ENCODE measurements at places on chromosomes 5 and 9.

DNA sequence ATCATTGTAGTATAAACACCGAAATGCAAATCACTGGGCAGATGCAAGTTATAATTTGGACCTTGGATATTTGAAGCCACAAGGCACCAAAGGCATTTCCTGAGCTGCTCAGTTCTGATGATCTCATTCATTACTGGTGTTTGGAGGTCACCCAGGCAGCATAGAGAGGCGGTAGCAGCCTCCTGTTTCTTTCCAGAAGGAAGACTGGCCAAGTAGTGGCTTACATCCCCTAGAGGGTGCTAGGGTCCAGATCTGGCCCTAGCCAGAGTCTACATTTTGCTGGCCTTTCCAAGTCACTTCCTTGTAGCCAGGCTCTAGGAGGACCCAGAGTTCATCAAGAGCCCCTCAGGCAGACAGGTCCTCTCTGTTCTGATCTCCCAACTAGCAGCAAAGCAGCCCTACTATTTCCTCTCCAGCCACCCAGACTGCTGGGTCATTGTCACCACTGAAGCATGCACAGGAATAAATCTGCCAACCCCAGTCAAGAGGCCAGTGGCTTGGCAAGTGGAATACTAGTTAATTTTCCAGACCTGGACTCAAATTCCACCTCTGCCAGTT, 33.4 kb upstream of the TTC1 start:
- no peak for DNase-seq

GRCh38 chr9:70438341-70438928, 24.0 kb upstream of the KLF9 start:
- peak; percentile 19 for DNase-seq

DNA sequence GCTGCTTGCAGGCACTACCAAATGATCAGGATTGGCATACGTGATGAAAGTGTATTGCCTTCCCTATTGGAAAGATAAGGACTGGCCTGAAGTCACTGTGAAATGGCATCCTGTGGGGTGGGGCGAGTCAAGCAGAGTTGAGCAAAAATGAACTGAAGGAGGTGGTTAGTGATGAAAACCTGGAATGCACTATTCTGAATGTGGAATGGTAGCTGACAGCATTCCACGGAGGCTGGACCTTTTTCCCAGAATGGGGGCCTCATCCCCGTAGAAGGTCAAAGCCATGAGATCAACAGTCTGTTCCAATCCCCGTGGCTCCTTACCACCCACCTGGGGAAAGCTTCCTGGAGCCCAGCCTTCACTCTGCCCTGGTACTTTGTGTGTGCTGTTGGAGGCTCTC, 37.7 kb downstream of the ASS1 start:
- peak; percentile 44 for DNase-seq

DNA sequence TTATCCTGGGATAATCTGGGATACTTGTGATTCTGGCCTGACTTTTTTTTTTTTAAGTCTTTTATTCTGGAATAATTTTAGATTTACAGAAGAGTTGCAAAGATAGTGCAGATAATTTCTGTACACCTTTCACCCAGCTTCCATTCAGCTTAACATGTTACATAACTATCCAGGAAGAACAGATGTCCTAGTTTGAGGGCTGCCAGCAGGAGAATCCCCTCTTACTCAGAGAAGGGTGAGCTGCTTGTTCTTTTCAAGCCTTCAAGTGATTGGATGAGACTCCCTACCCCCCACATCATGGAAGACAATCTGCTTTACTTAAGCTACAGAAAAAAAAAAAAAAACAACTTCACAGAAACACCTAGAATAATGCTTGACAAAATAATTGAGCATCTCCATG, 254.2 kb downstream of the TRIM32 start:
- no peak for DNase-seq

- DNase-seq = no peak
Measured at GRCh38 chr9:135921749-135922310, 14.5 kb upstream of the CAMSAP1 start.

GRCh38 chr5:127041571-127041970, 11.2 kb upstream of the MARCHF3 start:
- DNase-seq = no peak

- DNase-seq = no peak
Measured at GRCh38 chr5:63456279-63456678, 506.0 kb downstream of the HTR1A start.

- DNase-seq = no peak
Measured at GRCh38 chr5:88671505-88672499, 211.2 kb downstream of the MEF2C start.

DNA sequence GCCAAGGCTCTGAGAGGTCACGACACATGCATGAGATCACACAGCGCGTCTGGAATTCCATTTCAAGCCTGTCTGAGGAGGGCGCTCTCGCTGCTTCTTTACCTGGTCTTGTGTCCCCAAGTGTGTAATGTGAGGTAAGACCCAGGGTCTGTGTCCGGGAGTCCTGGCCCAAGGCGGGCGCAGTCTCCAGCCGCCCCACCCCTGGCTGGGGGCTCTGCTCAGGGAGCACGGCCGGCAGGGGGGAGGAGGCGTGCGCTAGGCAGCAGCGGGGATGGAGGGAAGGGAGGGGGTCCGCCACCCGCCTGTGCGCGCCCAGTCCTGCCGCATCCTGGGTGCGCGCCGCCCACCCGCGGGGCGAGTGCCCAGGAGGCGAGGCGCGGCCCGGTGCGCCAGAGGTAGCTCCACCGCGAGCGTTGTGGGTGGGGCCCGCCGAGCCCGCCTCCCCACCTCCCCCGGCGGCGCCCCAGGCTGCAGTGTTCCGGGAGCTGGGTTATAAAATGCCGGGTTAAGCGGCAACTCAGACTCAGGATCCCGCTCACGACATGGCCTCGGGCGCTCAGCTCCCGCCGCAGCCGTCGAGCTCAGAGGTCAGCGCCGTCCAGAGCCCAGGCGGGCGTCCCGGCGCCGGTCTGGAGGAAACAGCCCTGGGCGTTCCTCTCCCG, at the start of gene CCNI2:
CCNI2 (plus strand) TSS at position 473 of the 662 bp plus-strand sequence; CDS start at position 543, 70 bp downstream.
- no peak for DNase-seq

DNA sequence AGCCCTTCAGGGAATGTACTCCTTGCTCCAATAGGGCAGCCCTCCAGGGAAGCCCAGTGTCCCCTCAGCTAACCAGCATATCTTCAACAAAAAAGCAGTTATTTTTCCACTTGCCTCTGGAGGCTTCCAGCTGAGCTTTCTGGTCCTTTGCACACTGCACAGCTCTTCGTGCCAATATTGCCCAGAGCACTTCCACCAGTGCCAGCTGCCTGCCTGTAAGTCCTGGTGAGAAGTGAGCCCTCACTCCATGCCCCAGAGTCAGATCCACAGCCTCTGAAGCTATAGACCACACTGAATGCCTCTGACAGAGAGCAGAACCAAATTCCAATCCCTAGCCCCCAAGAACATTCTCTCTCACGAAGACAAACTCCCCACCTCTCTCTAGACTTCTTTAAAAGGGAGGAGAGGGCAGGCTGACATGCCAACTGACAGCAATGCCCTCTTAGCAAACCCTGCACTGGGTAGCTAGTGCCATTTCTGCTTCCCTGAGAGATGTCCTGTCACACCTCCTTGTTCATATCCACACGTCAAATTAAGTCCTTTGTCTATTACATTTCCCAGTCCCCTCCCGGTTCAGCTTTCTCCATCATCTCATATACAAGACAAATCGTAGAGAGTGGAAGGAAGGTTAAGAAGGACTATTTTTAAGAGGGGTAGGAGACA, 12.7 kb upstream of the HEXB start:
- DNase-seq = no peak

GRCh38 chr5:151825445-151825844, 53.7 kb downstream of the G3BP1 start:
- DNase-seq = peak; percentile 62

DNA sequence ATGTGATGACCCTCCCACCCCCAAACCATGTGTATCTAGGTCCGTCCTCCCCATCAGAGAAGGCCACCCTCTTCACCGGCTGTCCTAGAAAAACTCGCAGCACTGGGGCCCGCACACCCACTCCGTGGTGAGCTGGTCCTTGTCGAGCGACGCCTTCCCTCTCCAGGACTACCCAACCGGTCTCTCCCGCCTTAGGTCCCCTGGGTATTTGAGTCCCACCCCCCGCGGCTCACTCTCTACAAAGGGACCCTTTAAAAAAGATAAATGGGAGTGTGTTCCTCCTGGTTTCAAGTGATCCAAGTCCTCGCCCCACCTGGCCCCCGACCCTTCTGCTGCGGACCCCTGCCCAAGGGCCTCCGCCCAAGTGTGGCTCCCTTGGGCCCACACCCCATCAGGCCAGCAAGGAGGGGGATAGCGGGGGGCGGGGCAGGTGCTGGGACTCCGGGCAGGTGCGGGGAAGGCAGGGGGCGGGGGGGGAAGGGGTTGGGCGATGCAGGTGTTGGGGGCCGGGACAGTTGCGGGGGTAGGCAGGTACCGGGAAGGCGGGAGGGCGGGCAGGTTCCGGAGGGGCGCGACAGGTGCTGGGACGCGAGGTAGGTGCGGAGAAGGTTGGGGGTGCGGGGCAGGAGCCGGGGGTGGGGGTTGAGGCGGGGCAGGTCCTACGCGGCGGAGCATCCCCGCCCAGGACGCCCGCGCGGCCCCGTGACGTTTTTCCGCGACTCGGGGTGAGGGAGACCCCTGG, 970 bp upstream of the ARRDC1 start:
- no peak for DNase-seq

DNA sequence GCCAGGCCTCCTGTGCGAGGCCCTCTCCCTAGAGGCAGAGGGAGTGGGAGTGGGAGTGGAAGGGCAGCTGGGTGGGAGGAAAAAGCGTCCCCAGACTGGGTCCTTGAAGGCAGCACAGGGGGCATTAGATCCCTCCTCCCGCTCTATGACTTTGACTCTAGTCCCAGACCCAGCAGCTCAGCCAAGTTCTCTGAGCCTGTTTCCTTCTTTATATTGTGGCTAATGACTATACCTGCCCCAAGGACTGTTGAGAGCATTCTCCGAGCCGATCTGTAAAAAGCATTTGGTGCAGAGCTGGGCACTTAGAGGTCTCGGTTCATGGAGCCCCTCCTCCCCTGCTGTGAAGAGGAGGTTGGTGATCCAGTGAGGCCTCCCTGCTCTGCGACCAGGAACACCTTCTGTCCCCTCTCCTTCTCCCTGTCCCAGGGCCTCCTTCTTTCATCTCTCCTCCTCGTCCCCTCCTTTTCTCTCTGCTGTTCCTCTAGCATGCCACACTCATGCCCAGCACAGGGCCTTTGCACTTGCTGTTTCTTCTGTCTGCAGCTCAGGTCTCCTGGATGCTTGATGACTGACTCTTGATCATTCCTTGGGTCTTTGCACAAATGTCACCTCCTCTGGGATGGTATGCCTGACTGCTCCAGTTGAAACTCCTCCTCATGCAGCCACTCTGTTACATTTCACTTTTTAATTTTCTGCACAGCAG, 23.4 kb upstream of the PSD2 start:
- no peak for DNase-seq

DNA sequence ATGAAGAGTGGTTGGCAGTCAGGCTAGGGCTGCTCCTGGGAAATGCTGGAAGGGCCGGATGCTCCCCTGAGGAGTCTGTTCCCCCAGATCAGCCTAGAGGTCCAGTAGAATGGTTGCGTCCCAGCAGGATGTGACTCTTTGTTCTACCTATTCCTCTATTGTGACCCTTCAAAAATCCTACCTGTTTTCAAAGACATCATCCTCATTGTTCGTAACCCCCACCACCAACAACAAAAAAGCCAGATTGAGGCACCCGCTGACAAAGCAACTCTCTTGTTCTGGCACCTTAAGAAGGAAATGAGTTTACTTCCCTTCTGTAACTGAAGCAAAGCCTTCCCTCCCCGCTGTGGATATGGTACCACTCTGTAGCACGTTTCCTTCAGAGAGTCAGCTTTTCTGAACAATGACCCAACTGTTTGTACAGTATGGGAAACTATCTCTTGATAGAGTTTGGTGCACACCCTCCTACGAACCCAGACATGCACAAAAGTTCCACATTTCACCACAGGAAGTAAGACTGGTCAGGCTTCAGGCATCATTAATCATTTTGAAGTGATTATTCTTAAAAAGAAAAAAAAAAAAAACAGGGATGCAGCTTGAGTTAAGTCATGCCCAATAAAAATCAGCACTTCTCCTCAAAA, 207.2 kb downstream of the ENC1 start:
- DNase-seq = no peak

- no peak for DNase-seq
Measured at GRCh38 chr5:173420108-173420507, 91.9 kb upstream of the STC2 start.

DNA sequence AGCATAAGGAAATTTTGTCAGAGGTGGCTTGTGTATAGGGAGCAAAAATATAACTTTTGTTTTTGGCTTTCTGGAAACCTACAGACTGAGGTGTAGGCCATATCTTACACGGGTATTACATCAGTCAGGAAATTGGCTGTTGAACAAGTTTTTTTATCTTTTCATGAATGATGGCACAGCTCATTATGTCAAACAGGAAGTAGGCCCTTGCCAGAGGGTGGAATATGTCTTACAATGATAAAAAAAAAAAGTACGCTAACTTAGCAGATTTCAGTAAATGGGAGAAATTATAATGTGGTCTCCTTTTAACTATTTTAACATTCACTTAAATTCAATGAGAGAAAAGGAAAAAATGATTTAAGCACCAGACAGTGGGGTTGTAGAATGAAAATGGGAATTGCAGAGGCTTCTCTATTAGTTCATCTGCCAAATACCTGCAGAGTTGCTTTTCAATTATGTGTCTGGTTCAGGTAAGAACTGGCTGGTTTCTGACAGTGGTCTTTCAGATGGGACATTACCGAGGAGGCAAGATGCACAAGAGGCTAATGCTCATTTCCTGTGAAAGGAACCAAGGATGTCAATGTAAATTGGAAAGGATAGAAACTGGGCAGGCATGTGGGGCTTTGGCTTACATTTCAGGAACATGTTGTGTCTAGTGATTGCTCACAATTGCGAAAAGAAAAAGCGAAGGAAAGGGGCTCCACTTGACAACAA, 169.9 kb downstream of the NNT start:
- no peak for DNase-seq

DNA sequence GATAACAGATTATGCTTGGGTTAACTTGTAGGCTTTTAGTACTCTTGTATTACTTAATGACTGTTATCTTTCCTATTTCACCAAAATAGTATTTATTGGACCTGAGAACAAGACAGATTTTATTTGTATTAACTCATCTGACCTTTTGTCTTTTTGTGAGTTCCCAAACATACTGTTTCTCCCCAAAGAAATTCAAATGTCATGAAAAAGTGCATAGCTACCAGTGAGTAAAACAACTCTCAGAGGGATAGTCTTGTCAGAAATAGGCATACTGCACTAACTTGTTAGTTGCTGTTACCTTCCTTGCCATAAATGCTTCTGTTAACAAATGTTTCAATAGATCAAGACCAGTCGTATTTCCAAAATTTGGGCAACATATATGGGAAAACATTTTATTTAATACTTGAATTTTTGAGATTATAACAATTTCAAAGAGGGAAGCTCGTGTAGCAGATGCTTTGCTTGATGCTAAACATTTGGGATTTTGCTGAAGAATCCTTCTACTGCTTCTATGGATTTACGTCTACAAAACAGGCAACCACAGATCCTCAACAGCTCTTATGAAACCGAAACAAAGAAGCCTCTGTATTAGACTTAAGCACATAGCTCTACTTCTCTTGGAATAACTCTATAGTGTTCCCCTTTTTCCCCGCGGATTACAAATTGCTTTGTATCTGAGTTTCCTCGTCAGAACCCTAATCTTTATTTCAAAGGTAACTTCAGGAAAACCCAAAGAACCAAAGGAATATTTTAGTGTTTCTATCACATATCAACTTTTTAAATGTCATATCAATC, 248.8 kb downstream of the MCTP1 start:
- no peak for DNase-seq

GRCh38 chr5:10110228-10110627, 139.5 kb downstream of the ATPSCKMT start:
- no peak for DNase-seq
